ENCODE measurements at places on chromosomes 12 and 14. TPM values are rescaled to one million over a fixed set of nuclear protein-coding genes. Genes with fewer than 3 reads are reported as not detected.

GRCh38 chr12:9634177-9634803 is 26.6 kb upstream of the KLRB1 start:
- H3K27ac ChIP-seq: no peak overlapping the region
- H3K4me1 ChIP-seq: no peaks in the 10 kb centered on the region
- no peaks in the 10 kb centered on the region for H3K27me3 ChIP-seq
- no peak for DNase-seq
- no peaks in the 10 kb centered on the region for H3K36me3 ChIP-seq
- H3K4me3 ChIP-seq: no peak overlapping the region

DNA sequence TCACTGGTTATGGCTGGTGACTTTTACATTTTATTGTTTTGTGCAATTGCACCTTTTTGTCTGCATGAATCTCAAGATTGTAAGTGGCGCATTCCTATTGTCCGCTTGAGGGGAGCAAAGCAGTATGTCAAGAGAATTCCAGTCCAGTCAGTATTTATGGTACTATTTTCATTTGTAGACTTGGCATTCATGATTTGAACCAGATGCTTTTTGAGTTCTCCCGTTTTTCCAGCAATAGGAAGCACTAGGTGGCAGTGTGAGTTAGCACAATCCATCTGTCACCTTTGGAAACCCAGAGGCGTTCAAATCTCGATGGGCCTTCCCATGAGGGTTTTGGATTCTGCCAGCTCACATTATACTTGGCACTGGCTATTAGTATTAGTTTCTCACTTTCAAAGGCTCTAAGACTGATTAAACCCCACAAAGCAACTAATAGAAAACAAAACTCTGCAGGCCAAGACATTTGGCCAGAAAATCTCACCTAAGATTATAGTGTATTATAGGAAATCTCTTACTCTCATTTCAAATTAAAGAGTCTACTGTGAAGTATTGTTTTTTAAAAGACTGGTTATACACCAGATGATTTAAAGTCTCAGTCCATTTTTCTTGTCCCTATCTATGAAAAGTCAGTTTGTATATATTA is 2.2 kb downstream of the DACT1 start:
- no peaks in the 10 kb centered on the region for H3K4me1 ChIP-seq
- H3K27ac ChIP-seq: no peak overlapping the region
- DNase-seq: peak; percentile 64
- H3K27me3 ChIP-seq: no peaks in the 10 kb centered on the region
- peaks cover 18% of the 10 kb centered on the region for H3K36me3 ChIP-seq

DNA sequence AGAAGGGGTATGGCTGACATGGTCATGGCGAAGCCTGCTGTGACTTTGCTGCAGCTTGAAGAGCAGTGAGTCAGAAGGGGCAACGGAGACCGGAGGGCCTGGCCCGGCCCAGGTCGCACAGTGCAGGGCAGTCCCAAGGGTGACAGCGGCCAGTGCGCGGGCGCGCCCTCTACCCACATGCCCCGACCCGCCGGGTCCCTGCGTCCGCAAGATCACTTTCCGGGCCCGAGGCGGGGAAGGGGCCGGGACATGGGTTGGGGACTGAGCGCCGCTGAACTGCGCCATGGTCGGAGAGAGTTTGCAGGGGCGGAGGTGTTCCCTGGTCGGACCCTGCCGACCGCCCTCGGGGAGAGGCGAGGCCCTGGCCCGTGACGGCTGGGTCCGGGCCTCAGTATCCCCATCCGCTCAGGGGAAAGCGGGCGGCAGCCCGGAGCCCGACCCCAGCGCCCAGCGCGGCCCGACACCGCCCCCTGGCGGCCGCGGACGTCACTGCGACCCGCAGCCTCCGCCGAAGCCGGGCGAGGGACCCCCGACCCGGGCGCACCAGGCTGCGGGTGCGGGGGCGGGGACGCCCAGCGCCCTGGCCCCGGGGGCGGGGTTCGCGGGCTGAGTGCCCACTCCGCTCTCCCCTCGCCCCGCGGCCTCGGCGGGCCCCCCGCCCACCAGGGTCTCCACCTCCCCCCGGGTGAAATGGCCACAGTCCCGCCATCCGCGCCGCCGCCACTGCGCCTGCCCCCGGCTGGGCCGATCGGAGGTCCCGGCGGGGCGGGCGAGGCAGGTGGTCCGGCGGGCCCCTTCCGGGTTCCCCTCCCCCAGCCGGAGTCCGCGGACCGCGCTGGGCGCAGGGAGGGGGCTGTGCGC is 7.2 kb upstream of the ANKRD9 start:
- H3K27ac ChIP-seq: peak overlapping the region; percentile 74
- H3K4me3 ChIP-seq: peak overlapping the region; percentile 60
- no peaks in the 10 kb centered on the region for H3K4me1 ChIP-seq

DNA sequence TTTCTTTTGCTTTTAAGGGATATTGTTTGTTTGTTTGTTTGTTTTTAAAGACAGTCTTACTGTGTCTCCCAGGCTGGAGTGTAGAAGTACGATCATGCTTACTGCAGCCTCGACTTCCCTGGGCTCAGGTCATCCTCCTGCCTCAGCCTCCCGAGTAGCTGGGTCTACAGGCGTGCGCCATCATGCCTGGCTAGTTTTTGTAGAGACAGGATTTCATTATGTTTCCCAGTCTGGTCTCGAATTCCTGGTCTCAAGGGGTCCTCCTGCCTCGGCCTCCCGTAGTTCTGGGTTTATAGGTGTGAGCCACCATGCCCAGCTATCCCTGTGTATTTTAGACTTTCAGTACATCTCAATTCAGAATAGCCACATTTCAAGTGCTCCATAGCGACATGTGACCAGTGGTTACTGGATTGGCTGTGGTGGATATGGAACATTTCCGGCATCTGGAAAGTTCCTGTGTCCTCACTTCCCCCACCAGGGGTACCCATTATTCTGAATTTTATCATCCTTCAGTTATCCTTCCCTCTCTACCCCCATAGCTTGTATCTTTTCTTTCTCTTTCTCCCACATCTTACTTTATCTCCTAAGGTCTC is 61.1 kb downstream of the HRK start:
- no peak for DNase-seq
- H3K27ac ChIP-seq: no peak overlapping the region
- H3K27me3 ChIP-seq: no peaks in the 10 kb centered on the region
- no peak overlapping the region for H3K4me3 ChIP-seq
- peaks cover 12% of the 10 kb centered on the region for H3K4me1 ChIP-seq

Gene DGLUCY
- 136 TPM for total RNA-seq

Gene SLC39A2
- not detected for total RNA-seq

Gene PLEKHG7
- total RNA-seq: not detected

Data from right atrium auricular region (tissue), 2 donors.